Activated CD8-positive, alpha-beta memory T cell treated with anti-CD3 and anti-CD28 coated beads, Interleukin-2, amount 10 ng/mL, durations not matched to agents 7 days and 5 days (primary cell): ENCODE measurements at places on chromosomes 7 and 10.

- DNase-seq, result peak; percentile 77
Measured at GRCh38 chr10:26437637-26438461, at the start of gene APBB1IP. APBB1IP (plus strand) TSS chr10:26438341; CDS start chr10:26492327, 53,986 bp downstream.

- DNase-seq, result peak; percentile 43
Measured at GRCh38 chr7:132882714-132883428, 199.0 kb downstream of the CHCHD3 start.

DNA sequence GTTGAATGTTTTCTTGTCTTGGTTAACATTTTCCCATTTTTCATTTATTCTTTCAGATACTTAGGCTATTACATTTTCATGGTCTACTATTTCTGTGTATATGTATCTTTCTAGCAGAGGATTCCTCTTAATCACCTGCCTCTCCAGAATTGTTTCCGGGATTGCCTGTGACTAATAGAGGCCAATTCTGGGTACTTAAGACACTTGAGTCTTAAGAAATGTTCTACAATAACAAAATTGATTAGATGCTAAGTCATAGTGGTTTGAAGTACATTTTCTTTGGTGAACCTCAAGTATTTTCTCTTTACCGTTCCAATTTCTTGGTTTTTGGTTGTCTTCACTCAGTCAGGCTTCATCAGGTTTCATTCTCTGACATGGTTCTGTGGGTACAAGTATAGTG, 26.4 kb downstream of the BBS9 start:
- DNase-seq, result no peak

- DNase-seq, result no peak
Measured at GRCh38 chr10:104777086-104777799, 136.2 kb downstream of the SORCS3 start.

DNA sequence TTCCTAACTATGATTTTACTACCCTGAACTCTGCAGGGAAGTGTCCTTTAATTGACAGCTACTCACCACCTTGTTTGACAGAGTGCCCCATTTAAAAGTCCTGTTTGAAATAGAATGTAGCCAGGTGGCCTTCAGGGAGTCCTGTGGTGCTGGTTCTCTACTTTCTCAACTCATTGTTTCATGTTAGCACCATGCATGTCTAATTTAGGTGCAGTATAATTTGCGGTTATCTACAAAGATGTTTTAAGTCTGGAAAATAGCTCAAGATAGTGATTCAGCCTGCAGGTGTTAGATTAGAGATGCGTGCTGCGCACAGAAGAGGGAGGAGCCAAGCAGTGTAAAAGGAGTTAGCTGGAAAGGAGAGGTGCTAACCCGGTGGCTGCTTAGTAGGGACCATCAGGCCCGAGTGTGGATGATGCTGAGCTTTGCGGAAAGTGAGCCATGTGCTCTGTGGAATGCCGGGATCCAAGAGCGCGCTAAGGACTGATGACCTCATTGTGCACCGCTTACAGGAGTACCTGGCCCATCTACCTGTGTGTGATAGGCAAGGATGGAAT, 1.2 kb downstream of the CCM2 start:
- DNase-seq, result peak; percentile 63

- no peak for DNase-seq
Measured at GRCh38 chr10:17504547-17505245, 50.3 kb upstream of the ST8SIA6 start.

DNA sequence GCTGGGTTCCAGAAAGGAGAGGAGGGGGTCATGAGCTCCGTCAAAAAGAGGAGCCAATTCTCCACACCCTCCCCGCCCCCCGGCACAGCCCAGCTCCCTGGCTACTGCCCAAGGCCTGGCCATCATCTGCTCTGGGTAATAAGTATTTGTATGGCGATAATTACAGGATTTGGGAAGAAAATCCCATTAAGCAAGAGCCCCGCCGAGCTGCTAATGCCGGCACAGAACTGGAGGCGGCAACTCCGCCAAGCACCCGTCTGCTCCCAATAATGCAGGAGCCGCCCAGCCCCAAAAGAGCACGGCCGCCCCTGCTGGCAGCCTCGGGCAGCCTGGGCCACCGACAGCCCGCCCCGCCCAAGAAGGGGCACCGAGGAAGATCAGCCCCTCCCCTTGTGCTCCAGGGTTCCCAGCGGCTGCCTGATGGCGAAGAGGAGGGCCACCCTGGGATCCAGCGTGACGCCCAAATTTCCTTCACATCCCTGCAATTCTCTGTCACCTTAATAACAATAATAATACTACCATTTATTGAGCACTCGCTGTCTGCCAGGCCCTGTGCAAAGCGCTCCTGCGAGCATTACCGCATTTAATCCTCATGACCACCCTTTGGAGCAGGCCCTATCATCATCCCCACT, 5.9 kb downstream of the SLIT1 start:
- no peak for DNase-seq

GRCh38 chr7:70694971-70695794, 436.8 kb upstream of the GALNT17 start:
- no peak for DNase-seq

- DNase-seq, result no peak
Measured at GRCh38 chr10:132796846-132797245, 10.9 kb upstream of the NKX6-2 start.

DNA sequence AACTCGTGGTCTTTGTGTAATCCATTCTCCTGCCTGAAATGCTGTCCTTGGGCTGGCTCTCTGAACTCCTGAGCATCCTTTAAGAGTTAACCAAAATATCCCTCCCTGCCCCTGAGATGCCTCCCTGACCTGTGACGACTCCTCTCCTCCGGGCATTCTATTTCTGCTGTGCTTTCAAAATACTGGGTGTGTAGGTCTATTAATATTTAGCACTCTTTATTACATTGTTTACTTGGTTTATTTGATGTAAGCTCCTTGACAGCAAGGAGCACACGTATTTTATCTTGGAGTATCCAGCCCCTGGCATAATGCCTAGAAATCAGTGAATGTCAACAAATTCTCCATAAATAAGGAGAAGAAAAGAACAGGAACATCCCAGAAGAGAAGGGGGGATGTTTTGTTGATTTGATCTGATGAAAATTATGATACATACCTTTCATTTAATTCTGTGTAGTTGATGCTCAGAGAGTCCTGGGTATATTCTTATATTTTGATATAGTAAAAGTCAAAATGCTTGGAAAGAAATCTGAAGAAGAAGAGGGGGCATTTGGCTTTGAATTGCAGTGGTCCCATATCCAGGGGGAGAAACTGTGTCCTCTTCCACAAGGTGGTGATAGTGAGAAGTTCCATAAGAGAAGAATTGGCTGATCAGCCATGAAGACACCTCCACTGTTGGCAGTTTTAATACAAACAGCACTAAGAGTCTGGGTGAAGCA, 107.7 kb upstream of the MPP7 start:
- no peak for DNase-seq

DNA sequence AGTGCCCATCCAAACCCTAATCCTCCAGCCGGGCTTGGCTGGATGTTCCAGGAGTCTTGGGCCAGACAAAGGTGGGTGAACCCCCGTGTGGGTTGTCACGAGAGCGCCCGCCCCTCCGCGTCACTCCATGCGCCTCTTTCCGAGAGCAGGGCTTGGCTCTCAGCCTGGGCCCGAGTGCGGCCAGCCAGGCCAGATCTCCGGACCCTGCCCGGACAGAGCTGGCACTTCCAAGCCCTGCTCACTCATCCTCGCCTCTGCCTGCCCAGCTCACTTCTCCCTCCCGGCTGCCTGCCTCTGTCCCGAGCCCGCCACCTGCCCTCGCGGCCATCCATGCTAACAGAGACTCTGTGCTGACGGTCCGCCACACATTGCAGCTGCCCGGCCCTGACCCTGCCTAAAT, 34.6 kb downstream of the AGAP3 start:
- no peak for DNase-seq
